ENCODE measurements at places on chromosomes 13 and 19. TPM values are rescaled to one million over a fixed set of nuclear protein-coding genes. Genes with fewer than 3 reads are reported as not detected.

The SH2D3A gene
- total RNA-seq, result 43.4 TPM

The KLK2 gene
- not detected for total RNA-seq

The CDADC1 gene
- total RNA-seq, result 12.9 TPM

The IL17D gene
- total RNA-seq, result 0.35 TPM

DNA sequence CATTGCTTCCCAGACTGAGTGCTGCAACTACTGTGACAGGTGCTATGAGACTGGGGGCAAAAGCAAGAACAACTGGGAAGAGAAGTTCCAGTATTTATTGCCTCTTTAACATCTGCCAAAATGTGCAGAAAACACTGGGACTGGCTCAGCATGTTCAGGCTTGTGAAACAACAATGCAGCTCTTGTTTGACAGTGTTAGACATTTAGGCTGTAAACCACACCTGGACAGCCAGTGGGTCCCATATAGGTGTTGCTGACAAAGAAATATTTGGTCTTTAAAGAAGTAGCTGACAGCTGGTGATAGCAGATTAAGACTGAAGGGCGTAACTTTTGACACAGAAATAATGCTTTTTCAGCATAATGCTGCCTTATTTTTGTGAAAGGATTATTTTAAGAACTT, 88.1 kb downstream of the STOML3 start:
- no peak for DNase-seq
- no peaks in the 10 kb centered on the region for H3K36me3 ChIP-seq
- H3K4me1 ChIP-seq, result peaks cover 14% of the 10 kb centered on the region
- no peak overlapping the region for H3K4me3 ChIP-seq
- H3K27ac ChIP-seq, result no peak overlapping the region

- no peak overlapping the region for H3K27ac ChIP-seq
- no peaks in the 10 kb centered on the region for H3K36me3 ChIP-seq
- H3K4me3 ChIP-seq, result no peak overlapping the region
- no peaks in the 10 kb centered on the region for H3K27me3 ChIP-seq
Measured at GRCh38 chr19:53828531-53828930, 4.4 kb upstream of the NLRP12 start.

The LILRA1 gene
- total RNA-seq, result not detected

GRCh38 chr19:45641274-45642105, 2.3 kb upstream of the EML2 start:
- no peaks in the 10 kb centered on the region for H3K27me3 ChIP-seq
- H3K27ac ChIP-seq, result peak overlapping the region; percentile 88
- DNase-seq, result peak; percentile 97
- H3K36me3 ChIP-seq, result no peaks in the 10 kb centered on the region

DNA sequence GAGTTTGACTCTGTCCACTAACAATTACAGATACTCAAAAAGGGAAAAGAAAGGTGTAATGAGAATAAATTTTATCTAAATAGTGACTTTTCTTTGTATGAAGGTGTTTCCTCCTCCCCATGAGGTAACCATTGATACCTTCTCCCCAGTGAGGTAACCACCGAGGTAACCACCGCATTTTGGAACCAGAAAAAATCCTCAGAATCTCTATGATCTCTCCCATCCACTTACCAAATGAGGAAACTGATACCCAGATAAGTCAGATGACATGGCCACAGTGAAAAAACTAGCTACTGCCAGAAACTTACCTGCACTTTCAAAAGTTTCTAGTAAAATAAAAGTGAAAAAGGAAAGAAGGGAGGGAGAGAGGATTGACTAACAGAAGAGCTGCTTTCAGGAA, 124.0 kb upstream of the FNDC3A start:
- no peaks in the 10 kb centered on the region for H3K27me3 ChIP-seq
- no peak overlapping the region for H3K4me3 ChIP-seq
- DNase-seq, result no peak
- no peak overlapping the region for H3K27ac ChIP-seq
- no peaks in the 10 kb centered on the region for H3K4me1 ChIP-seq

The CD22 gene
- total RNA-seq, result 29.8 TPM

DNA sequence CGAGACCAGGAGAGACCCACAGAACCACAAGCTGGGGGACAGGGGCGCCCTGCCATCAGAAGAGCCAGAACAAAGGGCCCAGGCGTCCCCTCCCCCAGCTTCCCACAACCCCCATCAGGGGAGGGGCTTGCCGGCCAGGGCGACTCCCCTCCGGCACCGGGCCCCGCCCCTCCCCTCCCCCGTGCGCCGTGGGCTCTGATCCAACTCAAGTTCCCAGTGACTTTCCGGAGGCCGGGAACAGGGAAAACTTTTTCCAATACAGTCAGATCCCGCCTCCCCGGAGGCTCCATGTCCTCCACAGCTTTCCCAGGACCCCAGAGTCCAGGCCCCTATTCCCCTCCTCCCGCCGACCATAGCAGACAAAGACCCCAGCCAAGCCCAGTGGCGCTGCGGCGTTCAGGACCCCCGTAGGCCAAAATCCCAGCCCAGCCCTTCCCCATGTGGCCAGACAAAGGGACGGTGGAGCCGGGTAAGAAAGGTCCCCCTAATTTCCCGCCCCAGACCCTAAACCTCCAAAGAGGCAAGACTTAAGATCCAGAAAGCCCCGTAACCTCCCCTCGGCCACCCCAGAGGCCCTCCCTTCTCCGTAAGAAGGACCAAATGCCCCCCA, 673 bp downstream of the TEAD2 start:
- 0 out of 2 replicates have a peak, but pooled peaks cover 10% of the 10 kb centered on the region for H3K4me1 ChIP-seq
- no peaks in the 10 kb centered on the region for H3K27me3 ChIP-seq
- peak; percentile 56 for DNase-seq
- no peak overlapping the region for H3K27ac ChIP-seq
- no peaks in the 10 kb centered on the region for H3K36me3 ChIP-seq

DNA sequence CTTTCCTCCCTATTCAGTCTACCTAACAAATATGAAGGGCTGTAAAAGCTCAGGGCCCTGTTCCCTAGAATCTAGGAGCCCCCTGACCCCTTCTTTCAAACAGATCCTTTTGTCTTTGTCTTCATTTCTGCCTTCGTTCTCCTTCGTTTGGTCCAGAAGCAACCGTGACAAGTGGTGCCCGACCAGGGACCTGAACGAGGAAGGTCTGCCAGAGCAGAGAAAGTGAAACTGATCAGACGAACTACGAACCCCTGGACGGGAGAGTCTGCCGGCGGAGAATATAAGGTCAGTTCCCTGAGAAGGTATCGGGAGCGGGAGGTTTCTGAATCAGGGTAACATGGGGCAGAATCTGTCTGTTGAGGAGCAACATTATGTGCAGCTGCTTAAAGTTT, 751 bp downstream of the ERVK3-1 start:
- peak overlapping the region; percentile 94 for H3K4me3 ChIP-seq
- no peak overlapping the region for H3K27ac ChIP-seq
- no peaks in the 10 kb centered on the region for H3K36me3 ChIP-seq
- H3K27me3 ChIP-seq, result no peaks in the 10 kb centered on the region
- H3K4me1 ChIP-seq, result peaks cover 6% of the 10 kb centered on the region

- no peaks in the 10 kb centered on the region for H3K36me3 ChIP-seq
- peak overlapping the region; percentile 98 for H3K27ac ChIP-seq
- peak; percentile 98 for DNase-seq
- no peak overlapping the region for H3K4me3 ChIP-seq
- peaks cover 37% of the 10 kb centered on the region for H3K4me1 ChIP-seq
Measured at GRCh38 chr19:42831221-42832019, 48.1 kb downstream of the PSG1 start.

Measured in PC-9 (cell line).